ENCODE measurements at places on chromosomes 6 and 20.

GRCh38 chr6:57262488-57262887 lies 40.4 kb upstream of the RAB23 start:
- DNase-seq = no peak

DNA sequence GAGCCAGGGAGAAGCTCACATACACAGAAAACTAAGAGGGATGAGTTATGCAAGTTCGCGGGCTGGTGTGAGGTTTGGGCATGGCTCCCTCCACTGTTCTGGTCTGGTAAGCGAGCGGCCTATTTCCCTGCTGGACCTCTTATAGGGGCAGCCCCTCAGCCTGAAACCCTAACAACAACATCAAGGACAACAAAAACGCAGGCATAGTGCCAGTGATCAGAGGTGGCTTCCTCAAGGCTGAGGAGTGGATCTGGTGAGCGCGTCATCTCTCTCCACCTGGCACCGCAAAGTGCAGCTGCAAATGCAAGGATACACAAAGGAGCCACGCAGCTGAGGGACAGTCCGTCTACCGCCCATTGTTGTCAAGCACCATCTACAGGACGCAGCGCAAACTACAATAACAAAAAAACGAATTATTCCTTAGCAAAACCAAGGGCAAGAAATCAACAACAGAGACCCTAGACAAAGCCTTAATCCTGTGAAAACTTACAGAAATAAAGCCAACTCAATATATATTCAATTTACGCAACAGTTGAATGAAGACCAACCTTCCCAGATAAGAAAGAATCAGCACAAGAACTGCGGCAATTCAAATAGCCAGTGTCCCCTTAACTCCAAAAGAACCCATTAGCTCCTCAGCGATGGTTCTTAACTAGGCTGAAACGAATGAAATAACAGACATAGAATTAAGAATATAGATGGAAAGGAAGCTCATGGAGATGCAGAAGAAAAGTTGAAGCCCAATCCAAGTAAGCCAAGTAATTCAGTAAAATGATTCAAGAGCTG lies 9.2 kb upstream of the DEFB110 start:
- DNase-seq = no peak

GRCh38 chr6:34697904-34698559 lies 1.5 kb upstream of the ILRUN start:
- no peak for DNase-seq

- DNase-seq = peak; percentile 69
These were observed 455.0 kb downstream of the RFPL4B start for GRCh38 chr6:112802144-112802543.

- no peak for DNase-seq
These were observed 276.3 kb downstream of the BCKDHB start for GRCh38 chr6:80382811-80383210.

DNA sequence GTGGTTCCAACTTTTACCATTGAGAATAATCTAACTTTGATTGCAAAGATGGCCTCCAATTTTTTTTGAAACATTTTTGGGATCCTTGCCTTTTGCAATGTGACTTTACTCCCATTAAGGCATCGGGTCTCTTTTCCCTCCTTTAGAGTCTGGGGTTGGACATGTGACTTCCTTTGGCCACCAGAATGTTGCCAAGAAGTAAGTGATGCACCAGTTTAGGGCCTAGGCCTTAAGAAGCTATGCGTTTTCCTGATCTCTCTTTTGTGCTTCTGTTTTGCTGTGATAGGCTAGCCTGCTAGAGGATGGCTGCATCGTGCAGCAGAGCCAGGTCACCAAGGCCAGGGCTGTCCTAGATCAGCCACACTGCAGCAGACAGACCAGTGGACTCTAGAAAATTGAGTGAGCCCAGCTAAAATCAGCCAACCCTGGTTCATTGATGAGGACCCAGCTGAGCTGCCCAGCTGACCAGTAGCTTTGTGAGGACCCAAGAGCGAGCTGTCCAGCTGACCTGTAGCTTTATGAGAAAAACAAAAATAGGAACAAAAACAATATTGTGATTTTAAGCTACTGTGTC lies 594.0 kb upstream of the JAG1 start:
- DNase-seq = no peak

- DNase-seq = no peak
These were observed 242.5 kb downstream of the ERMARD start for GRCh38 chr6:169993861-169994481.

DNA sequence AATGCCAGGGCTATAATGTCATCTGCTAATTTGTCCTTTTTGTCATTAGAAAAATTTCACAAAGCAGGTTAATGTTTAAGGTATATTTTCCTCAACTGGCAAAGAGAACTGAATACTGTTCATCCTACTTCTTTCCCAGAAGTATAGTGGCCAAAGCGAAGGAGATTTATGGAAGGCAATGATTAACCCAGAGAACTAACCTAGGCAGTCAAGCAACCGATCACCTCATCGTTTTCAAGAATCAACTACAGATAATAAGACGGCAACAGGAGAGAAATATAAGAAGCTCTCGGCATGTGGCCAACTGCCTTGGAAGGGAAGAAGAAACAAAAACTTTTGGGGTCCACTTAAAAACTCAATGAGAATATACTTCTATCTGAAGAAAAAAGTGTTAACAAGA lies 38.2 kb downstream of the REV3L start:
- no peak for DNase-seq

DNA sequence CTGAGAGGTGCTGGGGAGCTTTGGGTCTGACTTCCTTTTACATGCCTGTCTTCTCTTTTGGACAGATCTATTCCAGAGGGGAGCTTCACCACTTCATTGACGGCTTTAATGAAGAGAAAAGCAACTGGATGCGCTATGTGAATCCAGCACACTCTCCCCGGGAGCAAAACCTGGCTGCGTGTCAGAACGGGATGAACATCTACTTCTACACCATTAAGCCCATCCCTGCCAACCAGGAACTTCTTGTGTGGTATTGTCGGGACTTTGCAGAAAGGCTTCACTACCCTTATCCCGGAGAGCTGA lies 13.1 kb downstream of the PRDM1 start:
- DNase-seq = no peak

DNA sequence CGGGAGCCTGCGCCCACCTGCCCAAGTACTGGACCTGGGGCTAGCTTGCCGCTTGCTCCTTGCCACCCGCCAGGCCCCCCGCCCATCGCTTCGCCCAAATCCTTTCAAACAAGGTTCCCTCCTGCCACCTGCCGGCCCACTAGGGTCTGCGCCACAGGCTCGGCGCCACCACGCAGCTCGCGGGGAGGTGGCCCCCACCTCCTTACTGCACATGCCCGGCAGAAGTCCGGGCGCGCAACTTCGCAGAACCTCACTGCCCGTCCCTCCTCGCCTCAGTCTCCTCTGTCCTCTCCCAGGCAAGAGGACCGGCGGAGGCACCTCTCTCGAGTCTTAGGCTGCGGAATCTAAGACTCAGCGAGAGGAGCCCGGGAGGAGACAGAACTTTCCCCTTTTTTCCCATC lies 11.2 kb downstream of the GNAS-AS1 start:
- no peak for DNase-seq

DNA sequence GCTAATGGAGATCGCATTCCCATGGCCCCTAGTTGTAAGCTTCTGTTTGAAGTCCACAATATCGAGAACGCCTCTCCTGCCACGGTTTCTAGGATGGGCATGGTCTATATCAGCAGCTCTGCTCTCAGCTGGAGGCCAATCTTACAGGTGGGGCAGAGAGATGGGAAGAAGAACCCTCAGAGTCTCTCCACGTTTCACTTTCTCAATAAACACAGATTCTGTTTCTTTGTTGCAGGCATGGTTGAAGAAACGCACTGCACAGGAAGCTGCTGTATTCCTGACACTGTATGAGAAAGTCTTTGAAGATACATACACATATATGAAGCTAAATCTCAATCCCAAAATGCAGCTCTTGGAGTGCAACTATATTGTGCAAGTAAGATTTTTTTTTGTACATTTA lies 157.9 kb downstream of the DNAH8 start:
- no peak for DNase-seq

GRCh38 chr20:54257071-54257816 lies 49.4 kb downstream of the PFDN4 start:
- DNase-seq = peak; percentile 88

GRCh38 chr6:5462856-5463255 lies 201.5 kb downstream of the FARS2 start:
- DNase-seq = no peak

GRCh38 chr6:134816300-134816699 lies 133.6 kb downstream of the ALDH8A1 start:
- no peak for DNase-seq

DNA sequence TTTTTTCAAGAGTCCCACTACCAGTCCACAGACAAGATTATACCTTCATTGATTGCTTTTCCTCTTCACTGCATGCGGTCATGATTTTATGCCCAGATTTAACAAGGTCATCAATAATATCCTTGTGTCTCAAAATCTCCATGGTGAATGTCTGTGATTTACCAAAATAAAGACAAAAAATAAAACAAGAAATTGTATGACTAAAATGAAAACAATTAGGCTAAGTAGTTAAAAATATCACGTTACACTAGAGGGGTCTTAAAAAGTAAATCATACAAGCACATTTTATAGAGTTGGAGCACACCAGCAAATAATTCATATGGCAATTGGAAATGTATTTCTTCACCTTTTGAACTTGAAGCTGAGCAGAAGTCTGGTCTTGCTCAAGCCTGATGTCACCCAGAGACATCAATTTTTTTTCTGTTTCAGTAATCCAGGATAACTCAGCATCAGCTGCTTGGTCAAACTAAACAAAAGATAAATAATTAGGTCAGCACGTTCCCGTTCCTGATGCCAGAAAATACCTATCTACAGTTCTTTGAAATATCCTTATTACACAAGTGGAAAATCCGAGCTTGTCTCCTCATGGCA lies 125.4 kb downstream of the DST start:
- peak; percentile 34 for DNase-seq

GRCh38 chr6:156183678-156184077 lies 593.5 kb upstream of the ARID1B start:
- DNase-seq = no peak

GRCh38 chr20:32536851-32537656 lies 48.1 kb downstream of the NOL4L start:
- DNase-seq = no peak

GRCh38 chr6:150934380-150934779 lies 68.9 kb downstream of the MTHFD1L start:
- no peak for DNase-seq

DNA sequence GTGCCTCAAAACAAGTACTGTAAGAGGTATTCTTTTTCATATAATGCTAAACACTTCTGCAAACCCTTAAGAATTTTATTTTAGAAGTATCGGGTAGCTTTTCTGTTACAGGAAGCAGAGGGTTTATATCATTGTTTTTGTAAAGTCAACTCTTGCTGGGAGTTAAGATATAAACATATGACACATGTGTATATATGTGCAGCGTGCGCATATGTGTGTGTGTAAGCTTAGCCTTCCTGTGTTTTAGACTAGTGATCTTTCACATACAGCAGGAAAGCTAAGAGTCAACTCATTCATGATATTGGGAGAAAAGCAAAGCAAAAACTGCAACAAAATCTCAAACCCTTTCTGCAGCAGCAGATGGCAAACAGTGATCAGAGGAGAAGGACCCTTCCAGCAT lies 102.4 kb downstream of the ARID1B start:
- DNase-seq = no peak

DNA sequence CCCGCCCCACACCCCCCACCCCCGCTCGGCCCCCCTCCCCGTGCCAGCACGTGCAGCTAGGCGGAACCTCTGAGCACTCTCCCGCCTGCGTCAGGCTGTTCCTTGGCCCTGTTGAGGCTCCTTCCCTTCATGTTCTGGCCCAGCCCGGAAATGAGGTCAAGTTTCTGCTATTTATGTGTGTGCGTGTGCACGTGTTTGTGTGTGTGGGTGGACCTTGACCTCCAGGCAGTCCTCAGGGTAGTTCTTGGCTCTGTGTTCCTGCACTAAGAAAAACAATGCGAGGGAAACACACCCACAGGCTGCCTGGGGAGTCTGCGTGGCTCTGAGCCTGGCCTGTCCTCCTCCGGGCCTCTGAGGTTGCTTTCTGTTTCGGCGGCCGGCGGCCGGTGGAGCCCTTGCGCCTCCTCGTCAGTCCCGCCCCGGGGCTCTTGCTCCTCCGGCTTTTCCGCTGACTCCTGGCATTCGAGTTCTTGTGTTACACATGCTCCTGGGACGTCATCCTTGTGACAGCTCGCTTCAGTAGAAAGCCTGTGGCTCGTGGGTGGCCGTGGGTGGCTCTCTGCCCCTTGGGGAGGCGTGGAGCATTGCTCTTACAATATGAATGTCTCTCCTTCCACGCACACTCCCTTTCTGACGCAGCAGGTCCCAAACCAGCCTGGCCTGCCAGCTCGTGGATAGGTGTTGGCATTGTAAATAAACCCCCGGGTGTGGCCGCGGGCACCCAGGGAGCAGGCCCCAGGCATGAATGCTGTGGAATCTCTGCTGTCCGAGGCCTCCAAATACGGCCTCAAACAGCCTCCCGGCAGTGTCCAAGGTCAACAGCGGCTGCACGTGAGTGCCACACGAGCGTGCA lies 10.0 kb downstream of the SLCO4A1 start:
- DNase-seq = peak; percentile 99

GRCh38 chr6:55818482-55818881 lies 56.9 kb downstream of the BMP5 start:
- peak; percentile 10 for DNase-seq

GRCh38 chr6:24378473-24379097 lies 20.7 kb upstream of the DCDC2 start:
- no peak for DNase-seq

DNA sequence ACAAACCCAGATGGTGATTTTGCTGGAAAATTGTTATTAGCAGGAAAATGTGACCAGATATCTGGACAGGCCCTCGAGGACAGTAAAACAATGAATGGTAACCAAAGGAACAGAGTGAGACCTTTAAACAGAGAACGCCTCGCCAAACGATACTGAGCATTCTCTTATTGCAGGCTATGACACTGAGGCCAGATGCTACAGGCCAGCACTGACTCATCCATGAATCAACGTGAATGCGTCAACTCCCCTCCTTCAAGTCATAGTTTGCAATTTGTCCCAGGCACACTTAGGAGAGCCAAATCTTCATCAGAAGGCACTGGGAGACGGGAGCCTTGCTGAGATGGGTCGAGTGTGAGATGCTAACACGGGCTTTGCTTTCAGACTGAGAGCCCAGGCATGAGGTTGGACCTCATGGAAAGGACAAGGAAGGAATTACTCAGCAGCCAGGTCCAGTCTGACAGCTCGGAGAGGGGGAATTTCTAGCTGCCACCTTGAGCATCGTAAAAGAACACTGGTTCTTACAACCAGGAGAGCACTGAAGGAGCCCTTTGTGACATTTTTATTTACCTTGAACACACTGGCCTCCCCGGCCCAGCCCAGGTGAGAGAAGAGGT lies 60.7 kb downstream of the BMP7 start:
- DNase-seq = peak; percentile 33

- no peak for DNase-seq
These were observed 26.5 kb upstream of the CD93 start for GRCh38 chr20:23112595-23112994.

DNA sequence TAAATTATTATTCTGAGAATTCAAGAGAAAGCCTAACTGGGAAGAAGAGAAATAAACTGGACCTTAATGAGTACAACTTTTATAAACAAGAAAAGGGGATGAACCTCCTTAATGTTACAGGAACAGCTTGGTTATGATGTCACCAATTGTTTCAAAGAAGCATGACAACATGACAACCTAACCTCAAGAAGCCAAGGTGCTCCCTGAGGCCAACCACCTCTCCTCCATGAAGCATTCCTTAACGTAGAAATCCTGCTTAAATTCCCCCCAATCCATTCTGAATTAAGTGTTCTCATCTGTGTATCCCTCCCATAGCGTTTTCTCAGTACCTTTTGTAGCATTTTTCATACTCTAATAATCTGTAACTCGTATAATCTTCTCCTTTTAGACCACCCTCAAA lies 1.7 kb downstream of the HBS1L start:
- DNase-seq = no peak
